Esophagus squamous epithelium (tissue), 5 donors: ENCODE measurements at places on chromosomes 11 and 22.

- no peak for DNase-seq
These were observed 4.3 kb upstream of the PDE2A start for GRCh38 chr11:72678524-72678923.

GRCh38 chr11:3684129-3684818 is 13.1 kb upstream of the CHRNA10 start:
- DNase-seq = no peak

- no peak for DNase-seq
These were observed 6.6 kb downstream of the RTL6 start for GRCh38 chr22:44491269-44492035.

DNA sequence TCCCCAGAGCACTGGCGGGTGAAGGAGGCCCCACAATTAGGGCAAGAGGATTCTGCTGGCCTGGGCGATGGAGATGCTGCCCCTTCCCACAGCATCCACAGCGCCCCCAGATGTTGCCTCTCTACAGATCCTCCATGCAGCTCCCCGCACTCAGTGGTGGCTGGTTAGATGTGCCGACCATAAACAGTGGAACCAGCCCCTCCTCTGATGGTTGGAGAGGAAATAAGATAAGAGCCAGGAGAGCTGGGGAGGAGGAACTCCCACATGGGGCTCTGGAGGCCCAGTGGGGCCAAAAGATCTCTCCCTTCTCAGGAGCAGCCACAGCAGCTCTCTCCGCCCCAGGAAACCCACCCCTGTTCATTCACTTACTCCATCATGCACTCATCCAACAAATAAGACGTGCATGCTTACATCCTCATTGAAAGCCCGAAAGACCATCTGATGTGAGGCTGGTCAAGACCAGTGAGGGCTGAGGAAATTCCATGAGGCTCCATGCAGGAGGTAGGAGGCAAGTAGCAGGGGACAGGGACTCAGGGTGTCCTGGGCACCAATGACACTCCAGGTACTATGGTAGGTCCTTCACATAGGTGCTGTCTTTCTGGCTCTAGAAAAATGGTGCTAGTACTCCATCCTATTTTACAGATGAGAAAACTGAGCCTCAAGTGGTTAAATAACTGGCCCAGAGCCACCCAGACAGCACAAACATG is 1.5 kb downstream of the PTGDR2 start:
- DNase-seq = no peak

DNA sequence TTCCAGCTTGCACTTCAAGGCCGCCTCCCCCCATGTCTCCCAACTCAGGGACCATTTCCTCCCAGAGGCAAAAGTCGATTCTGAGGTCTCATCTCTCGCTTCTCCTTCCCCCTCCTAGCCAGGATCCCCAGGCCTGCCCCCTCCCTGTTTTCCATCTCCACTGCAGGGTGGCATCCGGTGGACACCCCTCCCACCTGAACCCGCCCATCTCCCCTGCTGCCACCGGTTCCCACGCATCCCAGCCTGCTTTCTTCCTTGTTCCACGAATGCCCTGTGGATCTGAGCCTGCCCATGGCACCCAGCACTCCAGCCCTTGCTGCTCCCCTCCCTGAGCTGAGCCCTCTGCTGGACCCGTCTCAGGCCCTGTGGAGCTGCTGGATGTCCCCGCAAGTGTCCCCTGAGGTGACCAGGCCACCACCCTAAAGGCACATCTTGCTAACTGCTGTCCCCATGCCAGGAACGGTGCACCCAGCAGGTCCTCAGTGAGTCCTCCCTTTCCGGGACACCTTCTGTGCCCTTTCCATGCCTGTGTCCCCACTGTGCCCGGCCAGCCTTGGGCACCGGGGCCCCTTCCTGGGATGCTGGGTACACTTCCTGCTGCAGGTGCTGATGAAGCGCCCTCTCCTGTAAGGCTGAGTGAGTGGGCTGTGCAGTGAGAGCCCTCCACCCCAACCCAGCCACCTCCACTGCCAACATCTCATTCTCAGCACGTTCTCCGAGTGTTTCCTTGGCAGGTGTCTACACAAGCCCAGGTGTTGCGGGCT is 936 bp downstream of the IL17REL start:
- no peak for DNase-seq

- no peak for DNase-seq
These were observed 416.8 kb downstream of the LRRC4C start for GRCh38 chr11:41042688-41043087.

DNA sequence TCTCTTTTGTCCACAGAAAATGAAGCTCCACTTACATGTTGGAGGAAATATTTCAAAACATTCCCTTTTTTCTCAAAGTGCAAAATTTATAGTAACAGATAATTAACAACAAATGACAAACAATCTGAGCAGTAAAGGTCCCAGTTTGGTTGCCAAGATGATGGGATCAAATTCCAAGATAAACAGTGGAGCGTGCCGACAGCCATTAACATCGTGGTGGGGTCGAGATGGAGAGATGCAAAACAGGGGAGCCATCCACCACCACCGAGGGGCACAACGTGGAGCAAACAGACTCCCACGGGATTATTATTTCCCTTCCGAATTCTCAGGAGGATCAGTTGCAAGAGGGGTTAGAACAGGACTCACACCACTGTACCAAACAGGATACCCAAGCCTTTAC is 17.2 kb downstream of the MPPED2 start:
- no peak for DNase-seq

DNA sequence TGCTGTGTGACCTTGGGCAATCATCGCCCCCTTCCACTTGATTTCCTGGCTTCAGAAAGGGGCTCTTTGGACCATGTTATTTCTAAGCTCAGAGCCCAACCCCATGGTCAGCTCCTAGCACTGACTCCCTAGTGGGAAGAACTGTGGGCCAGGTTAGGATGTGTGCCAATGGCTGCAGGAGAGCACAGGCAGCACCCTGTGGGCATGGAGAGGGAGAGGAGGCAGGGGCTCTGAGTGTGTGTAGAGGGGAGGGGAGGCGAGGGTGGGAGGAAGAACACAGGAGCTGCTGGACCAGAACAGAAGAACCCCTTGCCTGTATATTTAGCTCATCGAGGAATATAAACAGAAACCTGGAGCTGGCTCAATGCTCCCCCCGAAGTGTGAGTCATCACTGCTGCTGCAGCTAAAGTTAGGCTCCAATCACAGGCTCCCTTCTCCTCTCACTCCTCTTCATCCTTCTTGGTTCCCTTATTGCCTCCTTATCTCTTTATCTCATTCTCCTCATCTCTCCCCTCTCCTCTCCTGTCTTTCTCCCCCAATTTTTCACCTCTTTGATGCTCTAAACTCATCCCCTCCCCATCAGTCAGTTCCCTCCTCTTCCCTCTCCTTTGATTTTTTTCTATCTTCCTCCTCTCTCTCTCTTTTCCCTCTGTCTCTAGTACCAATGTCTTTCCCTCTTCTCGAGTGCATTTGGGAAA is 14.5 kb upstream of the RPS19BP1 start:
- DNase-seq = no peak

GRCh38 chr11:115887316-115887715 is 383.1 kb upstream of the CADM1 start:
- DNase-seq = no peak

- DNase-seq = no peak
These were observed 20.5 kb downstream of the MRE11 start for GRCh38 chr11:94472916-94473799.

GRCh38 chr11:120031612-120032600 is 106.0 kb downstream of the TRIM29 start:
- DNase-seq = no peak

- no peak for DNase-seq
These were observed 13.2 kb upstream of the FXYD2 start for GRCh38 chr11:117837791-117838190.

DNA sequence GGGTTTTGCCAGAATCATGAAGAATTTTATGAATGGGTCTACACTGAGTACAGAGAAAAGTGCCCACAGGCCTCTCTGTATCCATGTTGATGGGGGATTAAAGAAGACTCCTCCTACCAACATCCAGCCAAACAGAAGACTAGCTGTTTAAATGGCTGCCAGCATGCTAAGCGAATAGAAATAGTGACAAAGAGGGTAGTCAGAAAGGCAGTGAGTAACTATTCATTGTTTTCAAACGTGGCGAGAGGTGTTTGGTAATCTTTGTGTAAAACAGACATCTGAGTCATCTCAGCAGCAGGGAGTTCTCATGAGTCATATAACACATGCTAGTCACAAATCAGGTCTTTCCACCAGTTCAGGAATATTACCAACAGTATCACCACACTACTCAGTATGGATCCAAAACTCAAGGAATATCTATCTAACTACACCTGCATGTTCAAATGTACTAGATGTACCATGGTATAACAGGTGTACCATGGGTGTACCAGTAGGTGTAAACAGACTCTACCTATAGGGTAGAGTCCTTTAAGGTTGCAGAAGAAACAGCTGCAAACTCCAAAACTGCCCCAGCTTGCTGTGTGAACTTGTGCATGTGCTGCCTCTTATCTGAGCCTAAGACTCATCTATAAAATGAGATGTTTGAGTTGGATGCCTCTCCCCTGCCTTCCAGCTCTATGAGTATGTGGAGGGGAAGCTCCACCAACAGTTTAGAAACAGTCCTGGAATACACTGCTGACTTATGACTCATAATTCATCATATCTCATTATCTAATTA is 82.0 kb downstream of the SLC1A2 start:
- no peak for DNase-seq

GRCh38 chr11:124071623-124071948 is 30.5 kb upstream of the OR10G7 start:
- no peak for DNase-seq

DNA sequence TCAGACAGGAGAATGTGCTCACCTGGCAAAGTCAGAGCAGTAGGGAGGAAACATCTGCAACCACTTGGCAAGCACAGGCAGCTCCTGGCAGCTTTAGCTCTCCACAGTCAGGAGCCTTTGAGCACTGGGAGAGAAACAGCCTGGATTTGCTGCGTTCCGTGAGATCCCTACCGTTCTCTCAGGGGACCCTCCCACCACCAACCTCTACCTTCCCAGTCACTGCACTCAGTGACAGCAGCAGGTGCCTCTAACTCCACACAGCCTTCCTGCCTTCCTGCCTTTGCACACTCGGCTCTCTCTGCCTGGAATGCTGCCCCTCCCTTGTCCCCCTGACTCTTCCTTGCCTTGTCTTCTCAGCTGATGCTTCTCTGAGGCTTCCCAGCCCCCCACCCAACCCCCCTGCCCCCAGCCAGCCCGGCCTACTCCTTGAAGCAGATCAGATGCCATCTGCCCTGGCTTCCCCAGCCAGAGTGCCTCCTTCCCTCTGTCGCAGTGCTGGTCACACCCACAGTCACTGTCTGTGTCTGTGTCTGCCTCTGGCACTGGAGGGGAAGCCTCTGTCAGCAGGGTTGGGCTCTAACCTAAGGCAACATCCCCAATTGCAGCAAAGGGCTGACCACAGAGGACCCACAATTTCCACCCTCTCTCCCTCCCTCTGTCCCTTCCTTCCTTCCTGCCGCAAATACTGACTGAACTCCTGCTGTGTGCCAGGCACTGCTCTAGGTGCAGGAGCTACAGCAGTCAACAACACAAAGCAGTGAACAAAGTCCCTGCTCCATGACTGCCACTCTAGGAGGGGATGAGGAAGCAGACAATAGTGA is 14.9 kb upstream of the TSKU start:
- DNase-seq = no peak

- DNase-seq = no peak
These were observed 15.5 kb downstream of the SNRPD3 start for GRCh38 chr22:24571266-24571665.

GRCh38 chr11:74572349-74572748 is 20.0 kb upstream of the POLD3 start:
- no peak for DNase-seq

DNA sequence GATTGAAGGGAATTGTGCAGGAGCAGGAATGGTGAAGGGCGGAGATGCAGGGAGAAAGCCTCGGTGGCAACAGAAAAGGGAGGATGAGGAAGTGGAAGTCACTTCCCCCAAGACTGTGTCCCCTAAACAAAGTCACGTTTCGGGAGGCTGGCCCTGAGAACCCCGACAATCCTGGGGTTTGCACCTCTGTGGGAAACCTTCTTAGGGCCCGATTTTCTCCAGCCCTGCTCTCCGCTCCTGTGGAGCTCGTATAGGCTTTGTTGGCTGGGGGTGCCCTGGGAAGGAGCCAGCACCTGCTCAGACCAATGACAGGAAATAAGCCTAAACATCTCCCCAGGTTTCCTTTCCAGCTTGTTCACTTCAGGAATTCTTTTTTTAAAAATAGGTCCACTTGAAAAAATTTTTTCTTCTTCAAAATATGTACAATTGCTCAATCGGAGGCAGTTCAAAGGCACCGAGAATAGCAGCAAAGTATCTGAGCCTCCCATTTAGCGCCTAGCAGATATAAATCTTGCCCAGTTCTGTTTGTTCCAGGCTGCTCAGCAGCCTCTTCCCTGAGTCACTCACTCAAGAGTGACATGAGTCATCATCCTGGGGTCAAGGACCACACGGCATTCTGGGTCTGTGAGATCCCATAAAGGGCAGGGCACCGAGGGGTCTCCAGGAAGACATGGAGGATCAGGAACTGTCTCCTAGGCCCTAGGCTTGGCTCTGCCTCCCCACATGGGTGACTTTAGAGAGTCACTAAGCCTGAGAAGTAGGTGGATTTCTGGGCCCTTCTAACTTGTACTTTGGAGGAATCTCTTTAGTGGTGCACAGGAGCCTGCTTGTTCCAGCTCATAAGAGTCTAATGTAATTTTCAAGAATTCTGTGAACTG is 34.0 kb downstream of the IRAG1 start:
- no peak for DNase-seq

DNA sequence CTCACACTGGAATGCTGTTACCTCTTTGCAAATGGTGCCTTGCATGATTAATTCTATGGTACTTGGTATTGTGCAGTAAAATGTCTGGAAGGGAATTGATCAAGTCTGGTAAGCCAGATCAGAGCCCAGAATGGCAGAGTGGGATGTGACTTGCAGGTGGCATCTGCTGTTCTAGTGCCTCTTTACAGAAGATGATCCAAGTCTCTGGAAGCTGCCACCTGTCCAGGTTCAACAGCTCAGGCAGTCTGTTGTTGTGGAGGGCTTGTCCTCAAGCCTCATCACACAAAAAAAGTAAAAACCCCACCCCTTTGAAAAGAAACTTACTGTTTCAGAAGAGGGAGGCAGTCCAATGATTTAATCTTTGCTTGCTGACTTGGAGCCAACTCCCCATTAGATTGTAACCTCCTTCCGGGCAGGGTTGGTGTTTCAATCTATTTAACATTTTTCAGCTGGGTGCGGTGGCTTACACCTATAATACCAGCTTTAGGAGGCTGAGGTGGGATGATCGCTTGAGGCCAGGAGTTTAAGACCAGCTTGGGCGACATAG is 17.1 kb downstream of the ZNRF3 start:
- no peak for DNase-seq
